ENCODE measurements at places on chromosomes 12 and 14.

DNA sequence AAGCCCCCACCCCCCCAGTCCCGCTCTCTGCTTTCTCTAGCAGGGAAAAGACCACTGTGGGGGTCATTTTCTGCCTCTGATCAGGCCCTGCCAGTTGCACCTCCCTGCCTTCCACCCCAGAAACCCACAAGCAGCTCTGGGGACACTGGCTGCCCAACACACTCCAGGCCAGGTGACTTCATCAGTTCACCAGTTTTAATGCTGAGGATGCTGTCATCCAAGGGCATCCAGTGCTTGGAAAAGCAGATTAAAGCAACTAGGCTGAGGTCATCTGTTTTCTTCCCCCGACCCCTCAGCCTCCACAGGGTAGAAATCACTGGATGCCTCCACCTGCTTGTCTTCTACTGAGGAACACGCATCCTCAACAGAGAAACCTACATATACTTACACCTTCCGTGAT, 282.4 kb downstream of the DPF3 start:
- no peak for DNase-seq

DNA sequence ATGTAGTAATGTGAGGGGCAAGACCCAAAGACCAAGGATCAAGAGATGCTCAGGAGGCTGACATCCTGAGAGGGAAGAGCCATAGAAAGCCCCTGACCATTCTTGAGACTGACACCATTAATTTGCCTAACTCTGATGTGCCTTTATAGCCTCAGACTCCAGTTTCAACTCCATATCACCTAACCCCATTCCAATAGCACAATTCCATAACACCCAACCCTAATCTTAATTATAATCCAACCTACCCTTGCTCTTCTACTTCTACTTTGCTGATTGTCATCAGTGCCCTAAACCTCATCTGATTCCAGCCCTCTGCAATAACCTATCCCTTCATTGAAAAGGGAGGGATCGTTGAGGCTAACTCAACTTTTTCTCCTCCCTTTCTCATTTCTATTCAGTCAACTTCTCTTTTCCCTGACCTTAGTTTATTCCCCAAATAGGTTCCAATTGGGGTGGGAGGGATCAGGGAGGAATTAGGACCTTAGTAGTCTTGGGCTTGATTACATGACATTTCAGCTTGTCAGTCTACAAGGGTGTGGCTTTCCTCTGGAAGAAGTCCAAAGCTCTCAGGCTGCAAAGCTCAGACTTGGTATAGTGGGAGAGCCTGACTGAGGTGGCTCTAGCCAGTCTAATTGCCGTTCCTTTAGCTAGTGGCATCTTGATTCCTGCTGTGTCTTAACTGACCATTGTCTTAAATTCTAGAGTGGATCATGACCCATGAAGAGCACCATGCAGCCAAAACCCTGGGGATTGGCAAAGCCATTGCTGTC, 3.1 kb downstream of the PFKM start:
- DNase-seq: no peak

- DNase-seq: no peak
These were observed 132.9 kb upstream of the AMIGO2 start for GRCh38 chr12:47212701-47213039.

DNA sequence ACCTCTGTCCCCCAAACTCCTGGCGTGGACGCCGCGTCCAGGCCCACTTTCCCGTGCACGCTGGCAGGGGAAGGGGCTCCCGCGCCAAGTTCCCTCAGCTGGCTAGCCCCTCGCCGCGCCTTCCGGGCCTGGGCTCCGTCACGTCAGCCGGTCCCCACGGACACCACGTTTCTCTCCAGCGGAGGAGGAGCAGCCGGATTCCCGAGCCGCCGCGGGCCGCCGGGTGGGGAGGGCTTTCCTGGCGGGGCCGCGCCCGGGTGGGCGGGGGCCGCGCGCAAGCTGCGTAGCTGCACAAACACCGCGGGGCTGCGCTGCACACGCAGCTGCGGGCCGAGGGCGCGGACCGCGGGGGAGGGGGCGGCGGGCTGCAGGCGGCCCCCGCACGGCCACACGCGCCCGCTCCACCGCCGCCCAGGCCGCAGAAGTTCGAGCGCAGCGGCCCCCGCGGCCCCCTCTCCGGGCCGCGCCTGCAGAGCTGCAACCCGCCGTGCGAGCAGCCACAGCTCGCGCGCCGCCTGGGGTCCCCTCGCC, 45.1 kb upstream of the PNMA1 start:
- DNase-seq: no peak

GRCh38 chr12:49627752-49628360, 4.5 kb downstream of the PRPF40B start:
- no peak for DNase-seq

- DNase-seq: no peak
These were observed 65.8 kb upstream of the COCH start for GRCh38 chr14:30808576-30808975.

- DNase-seq: no peak
These were observed 77.7 kb downstream of the PRMT8 start for GRCh38 chr12:3568695-3569094.

- no peak for DNase-seq
These were observed 116.2 kb upstream of the ARID2 start for GRCh38 chr12:45613296-45613695.

DNA sequence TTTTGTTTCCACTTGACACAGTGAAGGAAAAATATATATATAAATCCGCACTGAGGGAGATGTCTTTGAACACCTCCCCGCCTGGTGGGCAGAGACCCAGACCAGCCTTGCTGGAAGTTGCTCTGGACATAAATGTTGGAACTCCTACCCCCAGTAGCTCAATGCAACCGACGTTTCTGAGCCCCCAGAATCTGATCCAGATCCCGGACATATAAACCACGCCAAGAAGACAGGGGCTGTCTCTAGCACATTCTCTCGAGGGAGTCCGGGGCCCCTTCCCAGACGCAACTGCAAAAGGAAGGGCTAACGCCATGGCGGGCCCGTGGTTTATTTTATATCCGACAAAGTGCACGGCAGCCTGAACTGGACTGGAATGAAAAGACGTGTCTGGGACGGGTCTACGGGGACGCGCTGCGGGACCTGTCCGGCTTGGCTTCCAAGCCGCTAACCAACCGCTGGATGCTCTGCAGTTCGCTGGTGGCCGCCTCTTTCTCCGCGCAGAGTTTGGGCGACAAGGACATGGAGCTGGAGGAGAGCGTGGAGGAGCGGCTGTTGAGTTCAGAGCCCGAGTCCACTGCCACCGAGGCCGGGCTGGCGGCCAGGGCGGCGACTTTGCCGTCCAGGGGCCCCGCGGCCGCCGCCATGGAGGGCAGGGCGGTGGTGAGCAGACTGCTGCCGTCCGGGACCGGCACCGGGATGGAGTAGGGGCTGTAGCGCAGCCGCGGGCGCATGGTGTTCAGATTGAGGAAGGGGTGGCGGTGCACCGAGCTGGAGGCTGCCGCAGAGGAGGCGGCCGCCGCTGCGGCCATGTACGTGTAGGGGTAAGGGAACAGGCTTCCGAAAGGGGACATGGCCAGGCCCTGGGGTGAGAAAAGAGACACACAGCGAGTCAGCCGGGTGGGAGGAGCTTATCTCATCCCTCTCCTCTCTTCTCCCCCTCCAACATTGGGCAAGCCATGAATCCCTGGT, 12.2 kb downstream of the TBX3 start:
- no peak for DNase-seq

GRCh38 chr12:53222170-53222721, 9.8 kb downstream of the RARG start:
- DNase-seq: no peak

DNA sequence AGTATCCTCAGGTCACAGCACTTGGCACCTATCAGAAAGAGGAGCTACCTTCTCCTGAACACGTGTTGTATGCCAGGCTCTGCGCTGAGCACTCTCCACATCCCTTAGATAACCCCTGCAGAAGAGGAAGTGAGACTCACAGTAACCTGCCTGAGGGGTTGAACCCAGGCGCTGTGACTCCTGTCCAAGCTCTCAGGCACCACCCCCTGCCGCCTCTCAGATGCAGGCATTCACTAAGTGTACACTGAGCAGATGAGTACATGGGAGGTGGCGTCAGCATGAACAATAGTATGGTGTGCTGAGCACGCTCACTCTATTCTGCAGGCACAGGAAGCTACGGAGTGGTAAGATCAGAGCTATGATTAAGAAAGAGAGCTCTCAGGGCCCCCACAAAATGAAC, 21.0 kb upstream of the RIC8B start:
- DNase-seq: no peak

DNA sequence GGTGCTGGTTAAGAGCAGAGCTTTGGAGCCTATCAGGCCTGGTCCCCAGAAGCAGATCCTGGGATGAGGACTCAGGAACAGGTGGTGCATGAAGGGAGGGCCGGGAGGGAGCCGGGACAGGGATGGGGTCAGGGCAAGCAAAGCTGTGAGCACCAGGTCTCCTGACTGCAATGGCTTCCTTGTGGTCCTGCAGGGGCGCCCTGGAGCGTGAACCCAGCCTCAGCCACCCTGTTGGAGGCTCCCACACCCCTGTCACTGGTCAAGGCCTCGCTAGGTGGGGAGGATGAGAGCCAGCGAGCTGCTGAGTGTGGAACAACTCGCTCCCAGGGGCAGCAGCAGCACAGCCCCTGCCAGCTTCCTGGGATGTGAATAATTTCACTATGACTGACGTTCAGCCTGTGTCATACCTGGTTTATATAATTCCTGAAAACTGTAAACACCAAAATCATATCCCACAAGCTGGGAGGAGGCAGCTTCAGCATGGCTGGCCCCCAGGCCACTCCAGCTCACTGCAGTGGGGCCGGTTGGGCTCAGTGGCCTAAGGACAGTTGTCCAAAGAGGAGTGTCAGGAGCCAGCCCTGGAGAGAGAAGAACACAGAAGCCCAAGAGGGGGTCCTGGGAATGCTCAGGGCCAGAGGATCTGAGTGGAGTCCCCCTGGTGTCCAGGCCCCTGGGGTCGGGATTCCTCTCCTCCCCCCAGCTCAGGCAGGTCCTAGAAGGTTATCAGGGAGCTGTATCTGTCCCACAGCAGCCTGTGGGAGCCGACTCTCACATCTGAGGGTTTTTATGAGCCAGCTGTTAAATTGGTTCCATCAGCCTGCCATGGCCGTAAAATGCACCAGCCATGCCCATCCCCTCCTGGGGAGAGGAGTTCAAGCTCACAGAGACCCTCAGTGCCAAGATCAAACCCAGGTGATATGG, 272.9 kb downstream of the ADGRD1 start:
- DNase-seq: no peak

DNA sequence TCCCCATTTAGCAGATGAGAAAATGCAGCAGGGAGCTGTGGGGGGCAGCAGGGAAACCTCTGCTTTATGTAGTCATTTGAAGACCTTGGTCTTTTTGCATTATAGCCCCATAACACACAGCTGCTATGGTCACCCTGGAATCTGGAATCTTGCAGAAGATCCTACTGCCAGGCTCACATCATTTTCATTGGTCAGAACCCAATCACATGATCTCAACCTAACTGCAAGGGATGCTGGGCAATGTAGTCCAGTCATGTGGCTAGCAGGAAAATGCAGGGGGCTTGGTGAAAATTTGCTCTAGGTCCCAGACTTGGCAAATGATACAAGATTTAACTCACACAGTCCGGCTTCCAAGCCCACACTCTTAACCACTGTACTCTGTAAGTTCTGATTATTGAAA, 1028.7 kb downstream of the AACS start:
- DNase-seq: no peak

GRCh38 chr14:60515511-60516289, 6.8 kb downstream of the SIX6 start:
- DNase-seq: no peak

DNA sequence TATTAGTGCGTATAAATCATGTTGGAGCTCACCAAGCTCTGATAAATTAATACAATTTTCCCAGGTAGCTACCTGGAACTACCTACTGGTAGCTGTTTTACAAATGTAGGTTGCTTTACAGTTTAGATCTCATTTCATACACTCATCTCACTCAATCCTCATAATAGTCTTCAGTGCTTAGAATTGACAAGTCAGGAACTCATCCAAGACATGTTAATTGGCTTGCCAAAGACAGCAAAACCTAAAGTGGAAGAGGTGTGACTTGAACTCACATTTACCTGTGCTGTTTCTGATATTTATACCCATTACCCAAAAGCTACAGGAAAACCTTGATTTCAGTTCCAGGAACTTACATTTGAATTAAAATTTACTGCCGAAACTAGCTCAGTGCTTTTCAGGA, 296.7 kb downstream of the DIO2 start:
- DNase-seq: no peak

GRCh38 chr14:78519863-78520262, 349.7 kb downstream of the NRXN3 start:
- DNase-seq: no peak

DNA sequence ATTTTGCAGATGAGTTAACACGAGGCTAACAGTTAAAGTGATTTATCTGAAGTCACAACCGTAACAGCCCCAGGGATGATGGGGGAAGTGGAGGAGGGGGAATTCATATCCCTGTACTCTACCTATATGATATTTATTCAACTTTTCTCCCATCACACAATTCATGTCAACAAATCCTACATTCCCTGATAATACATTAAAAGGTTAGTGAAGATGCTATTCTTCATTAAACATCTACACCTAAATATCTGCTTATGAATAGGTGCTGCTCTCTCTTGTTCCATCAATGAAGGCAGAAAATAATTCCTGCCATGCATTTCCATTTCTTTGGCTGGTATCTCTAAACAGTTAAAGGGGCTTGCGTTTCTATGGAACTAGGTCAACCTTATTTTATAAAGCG, 6.8 kb downstream of the YBX3 start:
- no peak for DNase-seq

GRCh38 chr12:44876544-44877410, 662 bp upstream of the NELL2 start:
- DNase-seq: no peak

- DNase-seq: no peak
These were observed 9.5 kb upstream of the CEP170B start for GRCh38 chr14:104855532-104856090.

GRCh38 chr12:124296295-124296915, 1.5 kb downstream of the RFLNA start:
- DNase-seq: no peak

- no peak for DNase-seq
These were observed 128.1 kb downstream of the ITPR2 start for GRCh38 chr12:26704684-26705460.

- DNase-seq: no peak
These were observed 111.2 kb downstream of the LGMN start for GRCh38 chr14:92637228-92637627.

DNA sequence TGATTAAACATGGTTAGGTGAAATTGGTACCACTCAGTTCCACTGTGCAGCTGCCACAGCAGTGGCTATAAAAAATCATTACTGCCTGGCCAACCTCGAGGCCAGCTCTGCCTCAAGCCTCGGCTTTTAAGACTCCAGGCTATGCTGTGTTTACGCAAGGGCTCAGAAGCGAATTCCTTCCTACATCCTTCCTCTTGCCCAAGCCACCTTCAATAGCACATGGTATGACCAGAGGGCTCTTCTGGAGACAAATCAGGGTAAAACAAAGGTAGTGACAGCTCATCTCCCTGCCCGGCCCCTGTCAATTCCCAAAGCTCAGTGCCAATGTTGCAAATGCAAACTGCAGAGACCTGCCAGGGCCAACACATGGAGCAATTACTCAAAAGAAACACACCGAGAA, 31.9 kb downstream of the NUAK1 start:
- DNase-seq: no peak

DNA sequence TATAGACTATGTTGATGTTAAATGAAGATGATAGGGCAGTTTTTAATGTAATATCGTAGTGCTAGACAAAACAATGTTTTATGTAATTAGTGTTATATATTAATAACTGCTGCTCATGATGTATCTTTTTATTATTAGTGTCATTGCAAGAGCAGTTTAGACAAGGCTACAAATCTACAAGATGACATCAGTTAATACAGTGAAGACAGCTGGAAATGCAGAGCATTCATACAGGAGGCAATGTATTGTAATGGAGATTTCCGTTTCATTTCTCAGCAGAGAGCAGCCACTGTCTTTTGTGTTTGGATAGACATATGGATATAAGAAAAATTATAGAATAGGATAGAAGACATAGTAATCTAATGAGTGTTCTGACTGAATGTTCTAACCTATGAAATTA, 178.0 kb downstream of the FOXG1 start:
- no peak for DNase-seq
